AG08395 (cell line): ENCODE measurements at places on chromosomes 6 and 20.

DNA sequence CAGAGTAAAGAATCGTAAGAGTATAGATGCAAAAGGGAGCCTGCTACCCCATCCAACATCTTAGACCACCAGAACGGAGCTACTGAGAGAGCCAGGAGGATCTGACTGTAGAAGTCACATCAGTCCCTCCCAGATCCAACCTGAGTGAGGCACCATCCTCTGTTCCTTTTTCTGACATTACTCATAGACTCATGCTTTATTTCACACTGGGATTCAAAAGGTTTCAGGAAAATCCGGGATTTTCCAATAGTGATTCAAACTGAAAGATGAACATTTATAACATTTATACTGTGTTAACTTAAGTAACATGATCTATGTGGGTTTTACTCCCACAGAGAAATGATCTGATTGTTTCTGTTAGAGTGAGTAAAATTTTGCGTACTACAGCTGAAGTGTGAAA is 868.6 kb upstream of the GJE1 start:
- DNase-seq = no peak

GRCh38 chr6:129140526-129140925 is 257.6 kb downstream of the LAMA2 start:
- DNase-seq = peak; percentile 43

- no peak for DNase-seq
These were observed 69.7 kb upstream of the BHLHE23 start for GRCh38 chr20:63076421-63076820.

DNA sequence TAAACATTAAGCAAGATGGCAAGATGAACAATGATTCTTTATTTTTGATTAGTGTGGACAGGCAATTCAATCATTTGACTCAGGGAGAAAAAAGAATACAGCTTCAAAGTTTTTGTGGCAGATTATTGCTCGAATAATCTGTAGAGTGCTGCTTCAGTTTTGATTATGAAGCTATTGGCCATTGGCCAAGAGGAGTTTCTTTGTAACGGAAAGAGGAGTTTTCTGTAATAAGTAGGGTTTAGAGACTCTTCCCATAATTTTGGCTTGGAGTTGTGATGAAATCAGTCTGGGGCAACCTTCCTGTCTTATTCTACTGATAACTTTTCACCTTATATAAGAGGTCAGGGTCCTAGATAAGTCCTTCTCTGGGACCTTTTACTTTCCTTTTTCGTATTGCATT is 256.7 kb upstream of the RAB32 start:
- DNase-seq = no peak

GRCh38 chr20:9996944-9997343 is 37.8 kb upstream of the ANKEF1 start:
- no peak for DNase-seq

- no peak for DNase-seq
These were observed 122.0 kb downstream of the HTR1B start for GRCh38 chr6:77341058-77341986.

DNA sequence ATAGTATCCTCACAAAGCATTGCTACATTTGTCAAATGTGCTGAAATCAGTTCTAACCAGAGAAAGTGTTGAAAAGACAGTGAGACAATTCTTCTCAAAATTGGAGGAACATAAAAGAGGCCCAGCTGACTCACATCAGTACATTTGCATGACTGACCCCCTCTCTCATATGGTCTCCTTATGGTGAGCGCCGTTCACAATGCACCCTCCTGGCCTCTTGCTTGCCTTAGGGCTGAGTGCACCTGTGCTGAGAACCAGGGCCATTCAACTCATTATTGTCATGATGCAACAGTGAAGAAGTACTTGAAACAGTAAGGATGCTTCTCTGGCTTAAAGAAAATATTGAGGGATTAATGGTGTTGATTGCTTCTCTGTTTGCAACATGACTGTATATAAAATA is 375.2 kb upstream of the AGPAT4 start:
- DNase-seq = no peak

- no peak for DNase-seq
These were observed 78.6 kb upstream of the QKI start for GRCh38 chr6:163335671-163336545.

GRCh38 chr6:70841112-70841511 is 115.7 kb downstream of the B3GAT2 start:
- no peak for DNase-seq

DNA sequence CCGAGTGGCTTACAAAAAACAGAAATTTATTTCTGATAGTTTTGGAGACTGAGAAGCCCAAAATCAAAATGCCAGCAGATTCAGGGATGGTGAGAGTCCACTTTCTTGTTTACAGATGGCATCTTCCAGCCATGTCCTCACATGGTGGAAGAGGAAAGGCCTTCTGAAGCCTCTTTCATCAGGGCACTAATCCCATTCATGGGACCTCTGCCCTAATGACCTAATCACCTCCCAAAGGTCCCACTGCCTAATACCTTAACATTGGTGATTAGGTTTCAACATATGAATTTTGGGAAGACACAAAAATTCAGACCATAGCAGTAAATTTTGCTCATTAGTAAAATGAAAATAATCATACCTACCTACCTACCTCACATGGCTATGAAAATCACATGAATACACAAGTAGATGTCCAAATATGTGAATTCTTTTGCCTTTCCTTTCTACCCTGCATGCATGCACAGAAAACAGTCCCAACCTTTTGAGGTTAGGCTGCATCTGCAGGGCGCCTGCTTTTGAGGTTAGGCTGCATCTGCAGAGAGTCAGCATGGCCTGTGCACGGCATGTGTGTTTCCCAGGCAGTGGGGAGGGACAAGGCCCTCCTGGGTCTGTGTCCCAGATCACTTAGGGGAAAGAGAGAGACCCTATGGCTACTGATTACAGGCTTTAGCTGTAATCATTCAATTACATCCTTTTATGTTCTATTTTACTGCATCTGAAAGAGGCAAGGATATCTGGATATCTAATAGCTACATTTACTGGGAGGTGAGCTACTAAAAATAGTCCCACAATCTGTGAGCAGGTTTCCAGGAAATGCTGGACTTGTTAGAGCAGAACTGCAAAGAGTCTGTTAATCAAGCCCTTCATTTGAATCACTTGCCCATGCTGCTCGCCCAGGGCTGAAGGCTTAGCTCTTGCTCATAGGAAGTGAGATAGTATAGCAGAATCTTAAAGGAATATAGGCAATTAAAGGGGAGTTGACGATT is 497.7 kb upstream of the MARCKS start:
- no peak for DNase-seq

- DNase-seq = no peak
These were observed 124.0 kb upstream of the SLC2A12 start for GRCh38 chr6:134176264-134176975.

- DNase-seq = peak; percentile 81
These were observed 50.9 kb upstream of the DACT2 start for GRCh38 chr6:168370310-168370991.

GRCh38 chr6:131547488-131547887 is 25.5 kb upstream of the ARG1 start:
- DNase-seq = no peak

- DNase-seq = peak; percentile 32
These were observed 71.5 kb upstream of the TGM3 start for GRCh38 chr20:2224368-2224639.

DNA sequence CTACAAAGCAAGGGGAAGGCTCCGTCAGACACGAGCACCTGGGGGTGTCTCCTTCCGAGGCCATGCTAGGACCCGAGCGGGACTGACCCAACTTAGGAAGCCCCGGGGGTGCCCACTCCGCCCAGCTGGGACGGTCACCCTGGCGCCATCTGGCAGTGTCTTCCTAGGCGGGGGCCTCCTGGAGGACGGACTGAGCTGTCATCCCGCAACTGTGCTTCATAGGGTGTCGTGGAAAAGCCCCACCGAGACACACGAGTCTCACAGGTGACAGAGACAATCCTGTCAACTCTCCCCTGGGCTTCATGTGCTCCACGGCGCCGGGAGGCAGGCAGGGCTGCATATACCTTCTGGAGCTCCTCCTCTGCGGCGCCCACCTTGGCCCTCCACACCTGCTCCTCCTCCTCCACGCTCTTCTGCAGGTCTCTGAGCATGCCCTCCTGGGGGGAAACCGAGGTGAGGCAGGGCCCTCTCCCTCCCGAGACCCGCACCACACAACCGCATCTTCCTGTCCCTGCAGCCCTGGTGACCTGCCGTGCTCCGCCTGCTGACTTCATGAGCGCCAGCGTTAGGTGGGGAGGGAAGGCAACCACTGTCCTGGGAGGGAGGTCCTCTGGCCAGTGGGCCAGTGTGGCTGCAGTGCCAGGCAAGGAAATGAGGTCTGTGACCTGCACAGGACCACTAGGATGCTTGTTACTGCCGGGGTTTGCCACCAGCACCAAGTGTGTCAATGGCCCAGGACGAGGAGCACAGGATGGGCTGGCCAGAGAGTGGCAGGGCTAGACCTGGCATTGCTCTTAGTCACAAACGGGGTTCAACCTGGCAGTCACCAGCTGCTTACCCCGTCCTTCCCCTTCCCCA is 50.7 kb downstream of the DSTN start:
- DNase-seq = no peak

DNA sequence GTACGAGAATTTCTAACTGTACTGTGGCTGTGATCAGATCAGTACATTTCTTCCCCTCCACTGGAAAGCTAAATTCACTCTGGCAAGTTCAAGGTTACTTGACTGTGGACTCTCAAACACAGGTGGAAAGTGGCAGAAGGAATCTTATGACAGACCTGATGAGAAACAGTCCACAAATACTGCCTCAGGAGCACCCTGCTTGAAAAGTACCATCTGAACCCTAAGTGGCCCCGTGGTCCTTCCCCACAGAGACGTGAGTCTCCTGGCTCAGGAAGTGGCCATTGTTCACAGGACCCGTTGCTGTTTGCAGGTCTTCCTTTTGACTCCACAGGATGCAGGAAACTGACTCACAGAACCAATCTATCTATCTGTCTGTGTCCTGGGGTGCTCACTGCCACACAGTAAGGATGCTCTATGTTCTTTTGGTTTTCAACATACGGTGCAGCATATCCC is 47.5 kb upstream of the NHSL1 start:
- no peak for DNase-seq

DNA sequence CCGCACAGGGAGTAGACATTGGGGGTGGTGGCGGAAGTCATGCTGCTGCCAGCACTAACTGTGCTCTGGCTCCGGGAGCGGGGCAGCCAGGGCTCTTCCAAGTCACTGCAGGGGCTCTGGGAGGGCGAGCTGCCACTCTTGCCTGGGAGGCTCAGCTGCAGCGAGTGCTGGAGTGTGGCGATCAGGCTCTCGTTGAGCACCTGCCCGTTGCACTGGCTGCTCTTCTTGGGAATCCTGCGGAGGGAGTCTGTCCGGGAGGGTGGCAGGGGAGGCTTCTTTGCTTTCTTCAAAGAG is 28.0 kb downstream of the HEBP2 start:
- DNase-seq = no peak

DNA sequence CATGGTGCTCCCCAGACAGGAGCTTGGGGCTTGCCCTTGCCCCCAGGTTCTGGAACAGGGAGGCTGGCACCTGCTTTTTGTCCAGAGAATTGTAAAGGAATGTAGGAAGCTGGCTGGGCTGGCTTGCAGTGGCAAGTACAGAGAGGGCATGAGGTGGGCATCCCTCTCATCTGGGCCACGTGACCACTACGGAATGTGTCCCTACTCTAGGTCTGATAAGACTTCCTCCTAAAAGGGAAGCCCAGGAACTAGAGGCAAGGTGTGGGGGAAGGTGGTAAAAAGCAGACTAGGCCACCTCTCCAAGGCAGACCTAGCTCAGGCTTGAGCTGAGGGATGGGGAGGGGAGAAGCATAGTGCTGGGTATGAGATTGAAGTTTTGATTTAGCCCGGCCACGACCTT is 38.8 kb downstream of the UNC5CL start:
- DNase-seq = no peak

DNA sequence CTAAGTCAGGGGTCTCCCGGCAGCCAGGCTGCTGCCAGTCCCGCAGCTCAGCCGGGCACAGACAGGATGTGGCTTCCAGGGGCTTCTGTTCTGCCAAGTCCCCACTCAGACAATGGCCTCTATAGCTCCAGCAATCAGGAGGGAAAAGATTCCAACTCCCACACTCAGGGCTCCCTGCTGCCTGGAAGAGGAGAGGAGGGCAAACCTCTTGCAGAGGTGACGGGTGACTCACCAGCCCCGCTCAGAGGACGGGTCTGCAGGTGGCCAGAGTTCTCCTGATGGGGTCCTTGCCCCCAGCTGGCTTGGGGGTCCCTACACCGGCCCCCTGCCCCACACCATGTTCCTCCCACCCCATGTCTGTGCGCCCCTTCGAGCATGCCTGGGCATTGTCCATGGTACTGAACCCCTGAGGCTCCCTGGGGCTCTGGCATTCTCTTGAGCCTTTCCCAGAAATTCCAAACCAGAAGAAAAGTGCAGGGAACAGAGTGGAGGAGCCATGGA is 32.6 kb downstream of the NTSR1 start:
- no peak for DNase-seq

GRCh38 chr6:71250099-71250602 is 38.5 kb upstream of the OGFRL1 start:
- DNase-seq = peak; percentile 75

DNA sequence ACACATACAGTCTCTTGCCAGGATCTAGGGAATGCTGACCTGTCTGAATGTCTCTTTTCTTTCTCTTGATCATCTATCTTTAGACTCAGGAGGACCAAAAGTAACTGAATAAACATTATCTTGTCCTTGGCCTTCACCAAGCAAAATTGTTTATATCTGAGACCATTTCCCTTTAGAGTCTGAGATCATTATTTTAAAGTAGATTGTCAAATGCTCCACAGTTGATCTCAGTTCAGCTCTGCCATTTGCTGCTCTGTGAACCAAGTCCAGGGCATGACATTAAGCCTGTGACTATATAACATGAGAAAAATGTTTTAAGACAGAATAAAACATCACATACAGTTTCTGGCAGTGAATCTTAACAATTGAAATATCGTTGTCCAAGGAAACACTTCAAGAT is 148.3 kb upstream of the NRSN1 start:
- no peak for DNase-seq

DNA sequence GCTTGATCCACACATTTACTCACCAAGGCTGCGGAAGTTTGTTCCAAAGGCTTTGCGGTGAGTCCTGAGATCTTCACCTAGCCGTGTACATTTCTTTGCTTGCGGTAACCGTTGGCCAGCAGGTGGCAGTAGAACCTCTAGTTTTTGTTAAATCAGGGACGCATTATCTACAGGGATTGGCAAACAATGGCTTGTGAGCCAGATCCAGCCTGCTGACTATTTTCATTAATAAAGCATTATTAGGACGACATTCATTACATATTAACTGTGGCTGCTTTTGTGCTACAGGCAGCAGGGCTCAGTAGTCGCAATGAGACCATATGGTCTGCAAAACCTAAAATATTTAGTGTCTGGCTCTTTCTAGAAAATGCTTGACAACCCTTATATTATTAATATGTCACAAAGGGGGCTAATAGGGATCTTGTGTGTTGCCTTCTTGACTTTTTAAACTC is 174.1 kb downstream of the DOK5 start:
- DNase-seq = peak; percentile 76

GRCh38 chr20:63159826-63160640 is 55.9 kb downstream of the YTHDF1 start:
- DNase-seq = no peak
